ENCODE measurements at places on chromosomes 16 and 17.
A peak's percentile ranks its signal among the peaks of the same experiment; 100 is the strongest.

DNA sequence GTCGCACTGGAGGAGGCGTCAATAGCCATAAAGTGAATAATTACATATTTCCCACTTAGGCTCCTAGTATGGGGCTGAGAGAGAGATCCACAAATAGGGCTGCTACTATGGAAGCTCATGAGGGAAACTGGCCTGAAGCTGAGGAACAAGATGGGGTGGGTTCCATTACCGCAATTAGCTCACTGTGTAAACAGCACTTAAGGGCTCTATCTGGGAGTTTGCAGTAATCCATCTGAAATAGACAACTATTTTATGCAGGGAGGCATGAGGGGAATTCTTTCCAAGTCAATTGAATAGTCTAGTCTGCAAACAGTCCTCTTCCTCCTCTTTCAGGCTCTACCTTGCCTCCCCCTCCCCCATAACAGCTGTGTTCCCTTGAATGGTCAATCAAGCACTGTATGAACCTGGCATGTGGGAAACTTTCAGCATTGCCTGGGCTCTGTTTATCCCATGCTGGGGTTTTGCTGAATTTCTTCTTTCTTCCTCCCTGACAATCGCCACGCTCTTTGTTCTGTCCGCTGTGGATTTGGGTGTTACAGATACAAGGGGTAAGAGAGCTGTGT, 56.1 kb upstream of the MAF start:
- DNase-seq, result no peak

- DNase-seq, result no peak
Observed at GRCh38 chr17:3040882-3041281, 22.5 kb downstream of the OR1D5 start.

DNA sequence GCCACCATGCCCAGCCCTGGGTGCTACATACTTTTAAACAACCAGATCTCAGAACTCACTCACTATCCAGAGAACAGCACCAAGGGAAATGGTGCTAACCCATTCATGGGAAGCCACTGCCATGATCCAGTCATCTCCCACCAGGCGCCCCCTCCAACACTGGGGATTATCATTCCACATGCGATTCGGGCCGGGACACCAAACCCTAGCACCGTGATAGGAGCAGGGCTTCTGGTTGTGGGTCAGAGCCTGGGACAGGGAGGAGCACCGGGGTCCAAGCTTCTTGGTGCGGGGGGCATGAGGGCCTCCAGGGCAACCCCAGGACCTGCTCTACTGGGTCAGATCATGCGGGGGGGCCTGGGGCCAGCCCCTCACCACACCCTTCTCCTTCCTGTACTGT, 4.5 kb downstream of the TMEM235 start:
- DNase-seq, result no peak

DNA sequence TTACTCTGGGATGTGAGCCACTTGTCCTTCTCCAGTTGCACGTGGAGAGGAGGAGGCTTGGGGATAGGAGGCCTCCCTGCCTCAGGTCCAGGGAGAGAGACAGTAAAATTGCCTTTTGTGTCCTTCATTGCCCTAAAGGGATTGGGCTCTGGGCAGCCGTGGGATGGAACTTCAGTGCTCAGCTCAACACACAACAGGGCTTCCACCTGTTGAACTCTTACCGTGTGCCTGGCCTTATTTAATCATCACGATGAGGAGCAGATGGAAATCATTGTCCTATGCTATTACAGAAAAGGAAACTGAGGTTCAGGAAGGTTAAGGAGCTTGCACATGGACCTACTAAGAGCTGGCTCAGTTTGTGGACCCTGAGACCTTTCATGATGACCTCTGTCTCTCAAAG, 92.4 kb upstream of the CDC42EP4 start:
- DNase-seq, result no peak

GRCh38 chr16:64657316-64658011, 464.4 kb downstream of the CDH11 start:
- DNase-seq, result no peak

DNA sequence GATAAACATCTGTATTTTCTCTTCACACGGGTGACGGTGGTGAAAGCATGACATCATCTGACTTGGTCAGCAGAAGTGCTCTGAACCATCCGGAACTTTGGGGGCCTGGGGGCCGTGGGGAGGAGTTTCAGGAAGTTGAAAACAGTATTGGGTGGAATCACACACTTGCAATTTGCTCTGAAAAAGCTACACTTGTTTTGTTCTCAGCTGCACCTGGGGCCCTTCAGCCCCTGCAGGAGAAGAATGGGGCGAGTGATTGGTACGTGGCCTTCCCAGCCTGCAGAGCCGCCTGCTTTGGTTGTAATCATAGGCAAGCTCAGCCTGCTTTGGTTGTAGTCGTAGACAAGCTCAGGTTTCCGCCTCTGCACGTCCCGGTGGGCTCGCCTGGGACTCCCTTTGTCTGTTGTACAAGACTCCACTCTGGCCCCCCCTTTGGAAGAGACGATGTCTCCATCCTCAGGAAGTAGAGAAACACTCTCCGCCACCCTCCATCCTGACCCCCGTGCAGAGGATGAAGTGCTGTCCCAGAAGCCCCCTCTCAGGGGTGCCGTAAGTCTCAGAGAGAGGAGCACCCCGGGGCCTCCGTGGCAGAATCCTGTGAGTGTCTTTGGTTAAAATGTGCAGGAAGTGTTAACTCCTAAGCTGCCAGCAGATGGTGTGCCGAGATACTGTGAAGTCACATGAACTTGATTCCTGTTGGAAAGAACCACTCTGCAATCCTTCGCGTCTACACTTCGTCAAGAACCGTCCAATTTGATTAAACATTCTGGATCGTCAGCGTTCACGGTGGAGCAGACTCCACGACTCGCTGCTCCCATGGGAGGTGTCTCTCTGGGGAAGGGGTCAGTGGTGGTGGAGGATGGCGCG, 5.4 kb downstream of the BANP start:
- peak; percentile 42 for DNase-seq

- DNase-seq, result no peak
Observed at GRCh38 chr16:49443576-49443975, 70.0 kb downstream of the C16orf78 start.

DNA sequence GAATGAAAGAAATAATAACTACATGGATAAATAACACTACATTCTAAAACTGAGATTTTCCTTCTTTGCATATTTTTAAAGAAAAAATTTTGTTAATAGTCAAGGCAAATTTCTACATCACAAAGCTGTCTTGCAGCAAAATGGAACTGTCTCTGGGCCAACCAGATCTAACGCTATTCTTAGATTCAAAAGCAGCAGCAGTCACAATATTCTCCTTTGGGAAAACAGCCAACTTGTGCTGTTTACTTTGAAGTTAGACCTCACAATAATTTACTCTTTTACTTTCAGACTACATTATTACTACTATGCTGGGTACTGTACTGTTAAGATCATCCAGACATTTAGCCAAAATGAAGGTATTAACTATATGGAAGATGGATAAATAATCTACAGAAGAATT, 189.1 kb downstream of the CEP112 start:
- DNase-seq, result no peak

DNA sequence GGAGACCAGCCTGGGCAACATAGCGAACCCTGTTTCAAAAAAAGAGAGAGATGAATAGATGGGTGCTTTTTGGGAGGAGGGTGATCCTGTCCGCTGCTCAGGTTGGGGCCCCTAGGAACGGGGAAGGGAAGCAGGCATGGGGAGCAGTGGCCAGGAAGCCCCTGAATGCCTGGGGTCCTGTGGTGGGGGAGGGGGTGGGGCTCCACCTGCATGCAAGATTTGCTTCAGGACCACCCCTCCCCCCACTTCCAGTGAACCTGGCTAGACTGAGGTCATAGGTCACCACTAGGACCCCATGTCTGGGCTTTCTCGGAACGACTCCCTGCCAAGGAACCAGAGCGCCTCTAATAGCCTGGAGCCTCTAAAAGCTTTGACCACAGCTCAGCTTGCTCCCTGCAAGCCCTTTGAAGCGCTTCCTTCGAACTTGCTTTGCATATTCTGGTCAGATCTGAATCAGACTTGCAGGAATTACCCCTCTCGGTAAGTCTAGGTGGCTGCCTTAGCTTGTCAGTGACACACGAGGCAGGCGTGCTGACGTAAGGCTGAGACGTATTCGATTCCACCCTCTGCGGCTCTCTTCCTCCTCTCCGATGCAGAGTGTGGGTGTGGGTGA, 3.7 kb downstream of the SOCS3 start:
- DNase-seq, result peak; percentile 73

GRCh38 chr17:20938988-20939615, 103.7 kb downstream of the USP22 start:
- DNase-seq, result no peak

- DNase-seq, result no peak
Observed at GRCh38 chr16:58499615-58500351, at the start of gene NDRG4. TSS of gene NDRG4 (plus strand) at chr16:58500143. CDS start at chr16:58500249, 106 bp downstream.

DNA sequence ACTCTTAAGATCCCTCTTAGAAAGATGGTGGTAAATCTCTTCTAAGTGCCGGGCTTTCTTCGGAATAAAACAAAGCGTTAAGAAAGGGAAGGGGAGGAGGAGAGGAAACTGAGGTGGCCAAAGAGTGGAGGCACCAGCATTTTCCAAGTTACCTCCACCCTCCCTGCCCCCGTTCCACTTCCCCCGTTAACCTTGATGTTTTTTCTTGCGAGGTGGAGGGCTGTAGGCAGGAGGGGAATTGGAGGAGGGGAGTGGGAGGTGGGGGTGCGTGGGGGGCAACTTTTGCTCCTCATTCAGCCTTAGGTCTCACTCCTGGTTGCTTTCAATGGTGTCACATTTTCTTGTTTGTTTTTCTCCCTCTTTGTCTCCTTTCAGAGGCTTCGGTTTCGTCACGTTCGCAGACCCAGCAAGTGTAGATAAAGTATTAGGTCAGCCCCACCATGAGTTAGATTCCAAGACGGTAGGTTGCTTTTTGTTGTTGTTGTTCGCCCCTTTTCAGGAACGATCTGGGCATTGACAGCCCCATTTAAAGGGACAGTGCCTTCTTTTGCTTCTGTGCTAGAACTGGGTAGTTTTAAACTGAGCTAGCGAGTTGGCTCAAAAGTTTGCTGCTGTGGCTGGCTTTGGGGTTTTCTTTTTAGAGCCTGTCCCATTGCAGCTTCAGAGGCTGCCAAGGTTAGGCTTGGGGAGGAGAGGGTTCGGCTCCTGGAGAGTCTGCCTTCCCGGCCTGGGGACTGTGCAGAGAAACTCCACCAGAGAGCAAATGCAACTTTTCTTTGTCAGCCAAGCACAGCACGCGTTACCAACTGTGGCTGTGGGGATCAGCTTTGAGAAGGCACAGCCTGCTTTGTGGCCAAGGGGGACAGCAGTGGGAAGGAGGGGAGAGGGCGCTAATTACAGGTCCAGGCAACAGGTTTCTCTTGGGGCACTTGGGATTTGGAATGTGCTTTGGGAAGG, 1.9 kb downstream of the MSI2 start:
- DNase-seq, result no peak

DNA sequence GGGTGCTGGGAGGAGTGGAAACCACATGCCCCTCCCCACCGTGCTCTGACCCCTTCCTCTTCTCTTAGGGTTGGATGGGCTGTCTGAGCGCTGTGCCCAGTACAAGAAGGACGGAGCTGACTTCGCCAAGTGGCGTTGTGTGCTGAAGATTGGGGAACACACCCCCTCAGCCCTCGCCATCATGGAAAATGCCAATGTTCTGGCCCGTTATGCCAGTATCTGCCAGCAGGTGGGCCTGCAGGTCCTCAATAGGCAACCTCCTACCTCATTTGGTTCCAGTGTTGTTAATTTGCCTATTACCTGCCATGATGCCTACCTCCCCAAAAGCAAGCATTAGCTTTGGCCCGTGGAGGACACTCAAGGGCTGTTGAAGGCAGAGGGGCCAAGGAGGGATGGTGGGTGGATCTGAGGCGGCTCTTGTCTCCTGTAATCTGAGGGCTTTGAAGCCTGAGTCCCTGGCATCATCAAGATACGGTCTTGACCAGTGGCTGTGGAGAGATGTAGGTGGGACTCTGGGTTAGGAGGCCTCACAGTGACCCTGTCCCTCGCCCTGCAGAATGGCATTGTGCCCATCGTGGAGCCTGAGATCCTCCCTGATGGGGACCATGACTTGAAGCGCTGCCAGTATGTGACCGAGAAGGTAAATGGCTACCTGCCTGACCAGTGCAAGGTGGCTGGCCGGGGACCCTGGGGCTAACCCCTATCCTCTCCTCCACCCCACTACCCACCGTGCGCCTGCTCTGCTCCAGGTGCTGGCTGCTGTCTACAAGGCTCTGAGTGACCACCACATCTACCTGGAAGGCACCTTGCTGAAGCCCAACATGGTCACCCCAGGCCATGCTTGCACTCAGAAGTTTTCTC, 3.4 kb downstream of the ALDOA start:
- DNase-seq, result no peak

GRCh38 chr16:15682105-15682570, 32.1 kb downstream of the NDE1 start:
- no peak for DNase-seq

GRCh38 chr16:79175286-79176057, 425.1 kb downstream of the MAF start:
- no peak for DNase-seq

DNA sequence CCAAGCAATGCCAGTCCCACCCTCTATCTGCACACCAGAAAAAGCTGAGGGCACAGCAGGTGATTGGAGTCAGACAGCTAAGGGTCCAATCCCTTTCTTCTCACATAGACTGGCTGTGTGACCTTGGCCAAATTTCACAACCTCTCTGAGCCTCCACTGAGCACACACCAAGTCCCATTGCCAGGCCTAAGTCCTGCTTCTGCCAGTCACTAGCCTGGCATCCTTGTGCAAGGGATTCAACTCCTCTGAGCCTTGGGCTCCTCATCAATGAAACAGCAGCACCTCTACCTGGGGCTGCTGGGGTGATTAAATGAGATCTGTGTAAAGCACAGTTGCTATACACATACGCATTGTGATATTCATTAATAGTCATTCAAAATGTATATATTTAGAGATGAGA, 15.5 kb upstream of the TLCD3B start:
- no peak for DNase-seq

DNA sequence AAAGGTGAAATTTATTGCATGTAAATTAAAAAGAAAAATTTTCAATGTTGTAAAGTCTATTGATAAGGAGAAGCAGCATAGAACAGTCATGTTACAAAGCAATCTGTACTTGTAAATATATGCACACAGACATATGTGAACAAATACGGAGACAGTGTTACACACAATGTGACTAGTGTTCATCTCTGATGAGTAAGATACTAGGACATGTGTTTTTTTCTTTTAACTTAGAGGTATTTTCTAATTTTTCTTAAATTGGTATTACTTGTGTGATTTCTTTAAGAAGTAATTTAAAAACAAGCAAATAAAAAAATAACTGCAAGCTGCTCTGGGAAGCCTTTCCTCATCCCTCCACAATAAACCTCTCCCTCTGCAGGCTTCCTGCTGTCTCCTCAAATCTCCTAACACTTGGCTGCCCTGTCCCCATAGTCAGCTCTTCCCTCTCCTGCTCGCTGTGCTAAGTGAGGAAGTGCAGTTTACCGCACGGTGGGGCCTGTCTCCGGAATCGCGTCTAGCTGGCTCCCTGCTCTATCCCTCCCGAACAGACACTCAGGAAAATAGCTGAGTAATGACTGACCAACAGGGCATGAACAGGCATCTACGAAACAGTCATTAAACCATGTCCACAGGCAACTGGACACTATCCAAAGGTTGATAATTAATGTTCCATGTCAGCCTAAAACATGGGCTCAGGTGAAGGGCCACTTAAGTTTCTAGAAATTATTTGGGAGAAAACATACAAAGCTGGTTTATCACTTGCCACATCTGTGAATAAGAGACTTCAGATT, 35.9 kb downstream of the CMTM4 start:
- no peak for DNase-seq

GRCh38 chr16:24049113-24049512, 207.0 kb upstream of the CACNG3 start:
- DNase-seq, result no peak

- peak; percentile 15 for DNase-seq
Observed at GRCh38 chr17:75124041-75124818, 7.3 kb downstream of the NT5C start.
